ENCODE measurements at places on chromosomes 12 and 14.
A peak's percentile ranks its signal among the peaks of the same experiment; 100 is the strongest.

- DNase-seq, result no peak
Observed at GRCh38 chr12:78534311-78534710, 330.3 kb upstream of the SYT1 start.

- no peak for DNase-seq
Observed at GRCh38 chr12:6608592-6609281, 1.6 kb upstream of the CHD4 start.

DNA sequence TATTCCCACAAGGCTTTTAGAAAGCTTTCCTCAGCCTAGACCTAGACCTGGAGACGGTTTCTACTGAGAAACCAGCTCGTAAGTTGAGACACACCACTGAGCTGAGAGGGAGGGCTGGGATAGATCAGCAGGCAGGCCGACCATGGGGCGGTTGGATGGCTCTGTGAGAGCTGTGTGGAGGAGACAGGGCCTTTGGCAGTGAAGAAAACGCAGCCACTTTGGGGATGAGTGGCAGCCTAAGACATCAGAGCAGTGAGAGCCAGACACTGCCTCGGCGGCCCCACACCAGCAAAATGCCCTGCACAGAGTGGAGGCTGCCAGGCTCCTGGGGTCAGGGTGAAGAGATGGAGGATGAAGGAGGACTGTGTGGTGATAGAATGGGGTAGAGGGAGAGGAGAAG lies 46.0 kb downstream of the CACNA2D4 start:
- DNase-seq, result peak; percentile 36

- no peak for DNase-seq
Observed at GRCh38 chr12:94714378-94715114, 64.2 kb upstream of the TMCC3 start.

DNA sequence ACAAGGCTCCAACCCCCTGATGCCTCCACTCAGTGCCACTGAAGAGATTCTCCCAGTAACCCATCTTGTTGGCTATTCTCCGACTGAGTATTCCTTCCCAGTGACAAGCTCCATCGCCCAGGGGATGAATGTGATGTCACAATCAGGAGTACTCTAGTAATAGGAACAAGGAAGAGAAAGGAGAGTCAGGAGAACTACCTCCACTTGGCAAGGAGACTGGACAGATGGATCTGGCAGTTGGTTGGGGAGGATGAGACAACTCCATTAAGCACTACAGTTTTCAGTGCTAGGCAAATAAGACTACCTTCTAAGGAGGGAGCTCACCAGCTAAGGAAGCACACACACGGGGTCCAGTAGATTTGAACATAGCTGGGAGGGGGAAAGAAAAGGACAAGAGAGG lies 5.3 kb downstream of the RNF41 start:
- DNase-seq, result no peak

- no peak for DNase-seq
Observed at GRCh38 chr12:8088574-8088973, 6.5 kb downstream of the NECAP1 start.

- DNase-seq, result no peak
Observed at GRCh38 chr14:24908592-24909236, 141.2 kb downstream of the STXBP6 start.

- DNase-seq, result no peak
Observed at GRCh38 chr14:104869669-104870367, 4.8 kb downstream of the CEP170B start.

- no peak for DNase-seq
Observed at GRCh38 chr12:124761871-124762270, 101.8 kb downstream of the SCARB1 start.

DNA sequence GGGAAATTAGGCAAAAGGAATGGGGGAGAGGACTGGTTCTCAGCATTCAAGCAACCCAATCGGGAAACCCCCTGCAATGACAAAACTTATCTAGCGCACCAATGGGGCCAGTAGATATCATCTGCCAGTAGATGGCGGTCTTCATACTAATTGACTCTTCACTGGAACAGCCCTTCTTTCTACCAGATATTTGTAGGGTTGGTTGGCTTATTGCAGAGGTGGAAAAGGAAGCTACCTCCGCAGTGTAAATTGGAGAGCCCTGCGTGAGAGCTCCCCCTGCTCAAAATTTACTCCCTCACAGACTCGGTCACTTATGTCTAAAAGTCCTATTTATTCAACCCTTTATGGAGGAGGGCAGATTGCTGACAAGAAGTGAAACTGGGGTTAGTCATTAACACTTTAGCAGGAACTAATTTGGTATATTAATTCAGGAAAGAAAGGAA lies 166.1 kb upstream of the CCND2 start:
- DNase-seq, result no peak

DNA sequence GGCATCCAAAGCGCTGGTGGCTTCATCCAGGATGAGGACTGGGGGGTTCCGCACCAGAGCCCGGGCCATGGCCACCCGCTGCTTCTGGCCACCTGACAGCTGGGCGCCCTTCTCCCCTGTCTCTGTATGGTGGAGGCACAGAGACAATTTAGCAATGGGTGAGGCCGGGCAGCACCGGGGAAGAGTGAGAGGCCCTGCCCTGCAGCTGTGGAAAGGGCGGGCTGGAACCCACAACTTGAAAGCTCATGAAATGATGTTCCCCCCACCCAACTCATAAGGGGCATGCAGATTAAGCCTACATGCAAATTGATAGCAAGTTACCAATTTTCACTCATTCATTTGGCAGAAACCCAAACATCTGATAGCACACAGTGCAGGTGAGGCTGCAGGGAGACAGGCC lies 34.1 kb downstream of the ABCB9 start:
- DNase-seq, result no peak

DNA sequence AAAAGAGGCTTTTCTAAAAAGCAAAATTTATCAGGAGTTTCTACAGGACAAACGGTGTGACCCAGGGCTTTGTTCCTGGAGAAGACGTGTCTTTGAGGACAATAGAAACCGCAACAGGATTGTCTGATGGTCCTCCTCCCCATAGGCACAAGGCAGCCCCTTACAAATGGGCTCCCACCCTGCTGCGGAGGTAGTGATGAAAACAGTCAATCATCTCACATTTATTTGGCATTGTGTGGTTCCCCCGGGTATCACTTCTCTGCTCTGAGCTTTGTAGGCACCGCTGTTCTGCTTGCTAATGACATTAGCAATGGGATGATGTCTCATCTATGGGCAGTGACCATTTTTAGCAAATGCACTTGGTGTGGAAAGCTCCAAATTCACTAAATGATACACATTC lies 155.5 kb upstream of the TMPO start:
- no peak for DNase-seq

GRCh38 chr14:102518063-102518648 lies 8.6 kb upstream of the ANKRD9 start:
- peak; percentile 67 for DNase-seq

DNA sequence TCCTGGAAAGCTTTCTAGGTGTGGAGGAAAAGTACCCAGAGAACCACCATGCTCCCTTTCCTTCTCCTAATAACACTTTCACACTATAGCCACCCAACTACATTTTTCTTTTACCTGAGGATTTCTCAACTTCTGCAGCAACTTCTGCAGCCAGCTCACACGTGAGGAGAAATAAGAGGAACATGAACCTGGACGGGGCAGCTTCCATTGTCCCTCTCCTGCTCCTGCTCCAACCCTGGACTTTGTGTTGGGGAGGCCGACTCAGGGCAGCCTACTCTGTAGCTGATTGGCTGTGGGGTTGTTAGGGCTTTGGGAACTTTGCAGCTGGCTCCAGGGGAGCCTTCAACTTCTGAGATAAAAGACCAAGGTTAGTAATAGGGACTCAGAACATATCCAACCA lies at the start of gene ERP27:
Gene ERP27 (minus strand): TSS at position 237 of the 400 bp plus-strand sequence. CDS start 29 bp downstream, at position 208.
- DNase-seq, result no peak

GRCh38 chr12:78864403-78864869 lies at the start of gene SYT1:
Gene SYT1, plus strand, starts transcription at chr12:78864774.
- DNase-seq, result no peak

GRCh38 chr12:47819138-47819895 lies 386 bp downstream of the HDAC7 start:
- DNase-seq, result no peak

GRCh38 chr14:30440961-30441360 lies 118.0 kb upstream of the G2E3 start:
- DNase-seq, result no peak

GRCh38 chr12:127360580-127360979 lies 906.4 kb upstream of the TMEM132C start:
- DNase-seq, result no peak

- DNase-seq, result no peak
Observed at GRCh38 chr12:19248929-19249602, 119.5 kb downstream of the PLEKHA5 start.

All from coronary artery (tissue), 2 donors.